Type B pancreatic cell (in vitro differentiated cells): ENCODE measurements at places on chromosomes 3 and 15.

- H3K4me1 ChIP-seq, result no peaks in the 10 kb centered on the region
- H3K27ac ChIP-seq, result no peak overlapping the region
- H3K4me3 ChIP-seq, result no peak overlapping the region
- H3K27me3 ChIP-seq, result no peaks in the 10 kb centered on the region
- no peak for DNase-seq
- no peaks in the 10 kb centered on the region for H3K36me3 ChIP-seq
These were observed 57.6 kb downstream of the BHLHE40 start for GRCh38 chr3:5036858-5037257.

GRCh38 chr3:138426211-138426610, 8.2 kb upstream of the ESYT3 start:
- H3K4me3 ChIP-seq, result no peak overlapping the region
- no peaks in the 10 kb centered on the region for H3K4me1 ChIP-seq
- no peak overlapping the region for H3K27ac ChIP-seq
- no peaks in the 10 kb centered on the region for H3K36me3 ChIP-seq
- H3K27me3 ChIP-seq, result peaks cover 6% of the 10 kb centered on the region
- DNase-seq, result no peak

DNA sequence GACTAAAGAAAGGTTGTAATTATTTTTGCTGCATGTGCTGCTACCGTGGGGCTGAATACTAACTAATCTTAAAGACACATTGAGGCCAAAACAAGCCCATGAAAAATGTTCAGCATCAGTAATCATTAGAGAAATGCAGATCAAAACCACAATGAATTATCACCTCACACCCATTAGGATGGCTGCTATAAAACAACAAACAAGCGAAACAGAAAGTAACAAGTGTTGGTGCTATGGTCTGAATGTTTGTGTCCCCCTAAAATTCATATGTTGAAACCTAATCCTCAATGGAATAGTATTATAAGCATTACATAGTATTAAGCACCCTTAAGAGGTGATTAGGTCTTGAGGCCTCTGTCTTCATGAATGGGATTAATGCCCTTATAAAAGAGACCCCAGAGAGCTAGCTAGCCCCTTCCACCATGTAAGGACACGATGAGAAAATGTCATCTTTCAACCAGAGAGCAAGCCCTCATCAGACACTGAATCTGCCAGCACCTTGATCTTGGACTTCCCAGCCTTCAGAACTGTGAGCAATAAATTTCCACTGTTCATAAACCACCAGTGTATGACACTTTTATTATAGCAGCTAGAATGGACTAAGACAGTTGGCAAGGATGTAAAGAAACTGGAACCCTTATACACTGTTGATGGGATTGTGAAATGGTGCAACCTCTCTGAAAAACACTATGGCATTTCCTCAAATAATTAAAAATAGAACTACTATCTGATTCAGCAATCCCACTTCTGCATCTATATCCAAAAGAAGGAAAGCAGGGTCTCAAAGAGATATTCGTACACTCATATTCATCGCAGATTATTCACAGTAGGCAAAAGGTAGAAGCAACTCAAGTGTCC, 76.1 kb downstream of the REC114 start:
- no peak for DNase-seq
- H3K27me3 ChIP-seq, result no peaks in the 10 kb centered on the region
- no peaks in the 10 kb centered on the region for H3K36me3 ChIP-seq
- H3K4me1 ChIP-seq, result no peaks in the 10 kb centered on the region
- no peak overlapping the region for H3K4me3 ChIP-seq

DNA sequence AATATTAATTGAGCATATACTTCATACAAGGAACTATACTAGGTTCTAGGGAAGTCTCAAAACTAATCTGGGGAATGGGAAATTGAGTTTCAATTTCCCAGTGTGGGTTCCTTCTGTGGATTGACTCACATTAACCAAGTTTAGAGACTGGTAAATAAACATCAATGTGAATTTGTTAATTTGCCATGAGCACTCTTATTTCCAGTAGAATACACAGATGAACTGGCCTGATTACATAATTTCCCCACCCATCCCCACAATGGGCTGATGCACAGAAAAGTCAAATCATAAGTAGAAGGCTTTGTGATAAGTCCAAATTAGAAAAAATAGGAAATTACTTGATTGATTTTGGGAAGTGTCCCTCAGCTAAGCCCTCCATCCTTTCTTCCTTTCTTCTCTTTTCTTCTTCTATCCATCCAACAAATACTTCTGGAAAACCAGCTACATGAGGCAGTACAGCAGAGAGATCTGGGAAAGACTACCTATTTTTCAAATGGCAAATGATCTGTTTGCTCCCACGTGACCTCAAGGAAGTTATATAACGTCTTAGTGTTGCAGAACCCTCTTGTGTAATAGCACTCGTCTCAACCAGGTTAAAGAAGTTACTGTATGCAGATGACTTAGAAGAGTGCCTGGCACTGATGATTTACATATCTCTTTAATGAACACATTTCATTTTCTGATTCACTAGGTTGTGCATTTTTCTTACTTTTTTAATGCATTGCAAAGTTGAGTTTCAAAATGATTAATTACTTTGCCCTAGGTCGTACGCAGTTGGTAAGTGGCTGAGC, 312.3 kb downstream of the SV2B start:
- peaks cover 5% of the 10 kb centered on the region for H3K27me3 ChIP-seq
- no peaks in the 10 kb centered on the region for H3K36me3 ChIP-seq
- no peak for DNase-seq
- no peak overlapping the region for H3K4me3 ChIP-seq

DNA sequence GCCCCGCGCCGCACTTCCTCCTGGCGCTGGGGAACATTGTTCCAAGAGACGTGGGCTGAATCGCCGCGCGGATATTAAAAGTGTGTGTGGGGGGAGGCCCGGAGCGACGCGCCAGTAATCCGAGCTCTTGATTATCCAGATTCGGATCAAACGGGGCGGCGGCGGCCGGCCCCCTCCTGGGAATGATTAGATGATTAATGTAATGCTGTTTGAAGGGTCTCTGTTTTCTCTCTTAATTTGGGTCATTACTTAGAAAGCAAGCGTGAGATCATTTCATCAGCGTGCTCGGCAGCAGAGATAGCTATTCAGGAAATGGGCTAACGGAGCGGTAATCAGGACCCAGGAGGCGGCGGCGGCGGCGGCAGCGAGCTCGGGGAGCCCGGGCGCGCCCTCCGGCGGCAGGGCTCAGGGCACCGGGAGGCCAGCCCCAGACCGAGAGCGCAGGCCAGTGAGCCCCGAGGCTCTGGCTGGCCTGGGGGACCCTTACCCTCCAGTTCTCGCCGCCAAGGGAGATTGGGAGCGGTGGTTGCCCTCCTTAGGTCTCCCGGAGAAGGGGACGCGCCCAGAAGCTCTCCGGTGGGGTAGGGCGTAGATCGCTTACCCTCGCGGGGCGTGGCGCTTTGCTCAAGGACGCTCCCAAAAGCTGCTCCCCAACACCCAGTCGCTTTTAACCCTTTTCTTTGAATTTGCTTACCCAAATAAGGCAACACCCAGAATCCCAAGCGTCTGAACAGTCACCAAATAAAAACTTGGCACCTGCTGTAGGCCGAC, 4.5 kb downstream of the FEZF2 start:
- H3K27ac ChIP-seq, result no peak overlapping the region
- DNase-seq, result no peak

DNA sequence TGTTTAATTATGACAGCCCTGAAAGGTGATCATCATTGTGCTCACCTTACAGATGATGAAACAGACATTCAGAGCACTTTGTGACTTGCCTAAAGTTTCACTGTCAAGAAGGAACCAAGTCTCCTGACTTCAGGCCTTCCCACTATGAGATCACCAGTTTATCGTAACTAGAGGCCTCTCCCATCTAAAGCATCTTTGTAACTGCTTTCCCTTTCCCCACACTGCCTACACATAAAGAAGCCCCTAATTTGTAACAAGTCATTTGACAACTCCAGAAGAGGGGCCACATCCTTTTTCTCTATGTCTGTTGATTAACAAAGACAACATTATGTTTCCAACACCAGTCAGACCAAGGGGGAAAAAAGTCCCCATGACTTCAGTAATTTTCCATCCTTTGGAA, 1.1 kb downstream of the KLHL6 start:
- H3K36me3 ChIP-seq, result no peaks in the 10 kb centered on the region
- H3K27me3 ChIP-seq, result no peaks in the 10 kb centered on the region
- no peak overlapping the region for H3K27ac ChIP-seq
- H3K4me1 ChIP-seq, result peaks cover 4% of the 10 kb centered on the region
- H3K4me3 ChIP-seq, result no peak overlapping the region
- no peak for DNase-seq

DNA sequence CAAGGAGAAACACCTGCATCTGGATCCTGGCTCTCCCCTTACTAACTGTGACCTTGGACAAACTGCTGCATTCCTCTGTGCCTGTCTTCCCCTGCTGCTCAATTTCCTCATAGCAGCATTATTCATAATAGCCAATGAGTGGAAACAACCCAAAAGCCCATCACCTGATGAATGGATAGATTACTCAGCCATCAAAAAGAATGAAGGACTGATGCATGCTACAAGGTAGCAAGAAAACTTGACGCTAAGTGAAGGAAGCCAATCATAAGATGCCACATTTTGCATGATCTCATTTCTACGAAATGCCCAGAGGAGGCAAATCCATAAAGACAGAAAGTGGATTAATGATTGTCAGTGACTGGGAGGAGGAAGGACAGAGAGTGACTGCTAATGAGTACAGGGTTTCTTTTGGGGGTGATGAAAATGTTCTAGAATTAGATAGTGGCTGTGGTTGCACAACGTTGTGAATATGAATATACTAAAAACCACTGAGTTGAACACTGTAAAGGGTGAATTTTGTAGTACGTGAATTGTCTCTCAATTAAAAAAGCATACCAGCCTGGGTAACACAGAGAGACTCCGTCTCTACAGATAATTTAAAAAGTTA, 11.2 kb downstream of the IGDCC4 start:
- DNase-seq, result no peak
- no peak overlapping the region for H3K27ac ChIP-seq
- H3K4me1 ChIP-seq, result peaks cover 23% of the 10 kb centered on the region
- no peak overlapping the region for H3K4me3 ChIP-seq
- no peaks in the 10 kb centered on the region for H3K36me3 ChIP-seq

DNA sequence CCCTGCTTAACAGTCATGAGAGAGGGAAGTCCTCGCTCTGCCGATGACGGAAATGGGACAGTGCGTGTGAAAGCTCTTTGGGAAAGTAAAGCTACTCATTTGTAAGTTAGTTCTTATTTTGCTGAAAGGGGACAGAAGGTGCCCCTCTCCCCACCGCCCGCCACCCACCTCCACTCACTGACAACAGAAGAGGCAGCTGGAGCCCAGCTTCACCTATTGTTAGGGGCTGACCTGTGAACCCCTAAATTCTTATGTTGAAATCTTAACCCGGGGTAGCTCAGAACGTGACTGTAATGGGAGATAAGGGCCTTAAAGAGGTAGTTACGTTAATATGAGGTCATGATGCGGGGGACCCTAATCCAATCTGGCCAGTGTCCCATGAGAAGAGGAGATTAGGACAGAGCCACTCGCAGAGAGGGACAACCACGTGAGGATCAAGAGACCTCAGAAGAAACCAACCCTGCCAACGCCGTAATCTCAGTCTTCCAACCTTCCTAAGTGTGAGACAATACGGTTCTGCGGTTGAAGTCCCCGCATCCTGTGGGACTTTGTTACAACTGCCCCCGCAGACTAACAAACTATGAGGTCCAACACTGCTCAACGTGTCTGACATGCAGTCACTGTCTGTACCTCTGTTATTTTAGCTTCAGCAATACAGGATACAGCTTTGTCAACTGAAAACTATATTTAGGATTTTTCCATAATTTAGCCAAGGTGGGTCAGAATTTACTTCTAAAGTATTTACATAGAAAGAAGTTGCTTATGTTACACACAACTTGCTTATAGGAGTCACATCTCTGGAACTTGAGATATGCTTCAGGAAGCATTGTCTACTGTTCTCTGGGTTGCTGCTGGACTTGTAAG, 51.7 kb downstream of the PCSK6 start:
- DNase-seq, result no peak
- no peak overlapping the region for H3K4me3 ChIP-seq
- peaks cover 9% of the 10 kb centered on the region for H3K27me3 ChIP-seq
- H3K36me3 ChIP-seq, result no peaks in the 10 kb centered on the region
- H3K27ac ChIP-seq, result no peak overlapping the region

DNA sequence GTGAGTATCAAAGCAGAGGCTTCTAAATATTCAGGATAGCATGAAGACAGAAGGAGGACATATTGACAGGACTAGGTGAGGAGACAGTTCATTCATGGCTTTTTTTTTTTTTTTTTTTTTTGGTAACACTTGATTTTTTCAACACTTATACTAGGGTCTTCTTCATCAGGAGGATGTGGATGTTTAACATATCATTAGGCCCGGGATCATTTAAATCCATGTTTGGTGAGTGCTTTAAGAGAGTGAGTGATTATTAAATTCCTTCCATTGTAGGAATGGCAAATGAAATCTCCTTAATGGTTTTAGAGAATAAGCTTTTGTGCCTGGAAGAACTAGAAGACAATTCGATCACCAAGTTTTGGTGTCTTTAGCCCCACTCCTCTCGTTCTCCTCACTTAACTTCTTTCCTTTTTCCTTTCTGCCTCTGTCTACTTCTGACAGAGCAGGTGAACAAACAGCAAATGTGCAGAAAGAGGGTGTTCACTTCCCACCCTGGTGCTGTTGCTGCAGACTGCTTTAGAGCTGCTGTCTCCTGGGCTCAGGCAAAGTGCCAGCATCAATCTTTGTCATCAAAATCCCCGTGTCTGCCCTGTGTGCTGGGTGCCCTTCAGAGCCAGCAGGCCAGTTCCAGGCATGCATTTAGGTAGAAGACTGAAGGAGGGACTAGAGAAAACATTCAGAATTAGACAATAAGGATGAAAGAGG, 35.6 kb upstream of the RAB11A start:
- DNase-seq, result no peak
- no peaks in the 10 kb centered on the region for H3K27me3 ChIP-seq
- peak overlapping the region; percentile 8 for H3K4me3 ChIP-seq

DNA sequence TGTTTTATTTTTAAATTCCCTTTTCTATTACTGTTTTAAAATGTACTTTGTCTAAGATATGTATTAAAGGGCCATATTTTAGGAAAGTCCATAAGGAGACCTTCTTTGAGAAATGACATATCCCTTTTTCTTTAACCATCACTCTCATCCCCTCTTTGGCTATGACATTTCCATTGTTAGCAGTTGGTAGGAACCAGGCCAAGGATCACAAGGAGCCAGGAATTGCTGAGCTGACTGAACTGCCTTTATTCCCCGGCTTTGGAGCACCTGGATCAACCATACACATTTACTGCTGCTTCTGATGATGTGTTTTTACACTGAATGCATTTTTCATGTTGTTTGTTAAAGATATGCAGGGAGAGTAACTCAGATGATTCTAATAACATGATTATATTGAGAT, 79.7 kb downstream of the HHLA2 start:
- H3K4me3 ChIP-seq, result no peak overlapping the region
- DNase-seq, result no peak
- no peaks in the 10 kb centered on the region for H3K36me3 ChIP-seq

GRCh38 chr15:72538931-72539330, 64.8 kb downstream of the ARIH1 start:
- H3K27ac ChIP-seq, result no peak overlapping the region
- DNase-seq, result no peak
- peaks cover 24% of the 10 kb centered on the region for H3K36me3 ChIP-seq
- H3K27me3 ChIP-seq, result no peaks in the 10 kb centered on the region
- no peak overlapping the region for H3K4me3 ChIP-seq
